Common myeloid progenitor, CD34-positive (primary cell): ENCODE measurements at places on chromosomes 7 and 10.

DNA sequence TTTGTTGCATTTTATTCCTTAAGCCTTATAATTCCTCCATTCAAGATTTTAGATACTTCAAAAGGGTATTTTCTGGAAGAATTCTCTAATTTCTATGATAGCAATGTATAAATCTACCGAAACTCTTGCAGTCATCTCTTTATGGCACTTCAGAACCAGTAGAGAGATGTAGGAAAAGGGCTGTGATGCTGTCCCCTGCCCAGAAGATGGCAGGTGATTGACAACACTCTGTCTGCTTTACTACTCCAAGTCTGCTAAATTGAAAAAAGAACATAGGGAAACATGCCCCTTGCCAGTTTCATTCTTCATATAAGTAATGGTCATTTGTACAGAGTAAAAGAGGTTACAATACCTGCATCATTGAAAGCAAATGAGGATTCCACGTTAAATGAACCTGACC, 5.1 kb downstream of the TCTN3 start:
- DNase-seq: peak; percentile 2

DNA sequence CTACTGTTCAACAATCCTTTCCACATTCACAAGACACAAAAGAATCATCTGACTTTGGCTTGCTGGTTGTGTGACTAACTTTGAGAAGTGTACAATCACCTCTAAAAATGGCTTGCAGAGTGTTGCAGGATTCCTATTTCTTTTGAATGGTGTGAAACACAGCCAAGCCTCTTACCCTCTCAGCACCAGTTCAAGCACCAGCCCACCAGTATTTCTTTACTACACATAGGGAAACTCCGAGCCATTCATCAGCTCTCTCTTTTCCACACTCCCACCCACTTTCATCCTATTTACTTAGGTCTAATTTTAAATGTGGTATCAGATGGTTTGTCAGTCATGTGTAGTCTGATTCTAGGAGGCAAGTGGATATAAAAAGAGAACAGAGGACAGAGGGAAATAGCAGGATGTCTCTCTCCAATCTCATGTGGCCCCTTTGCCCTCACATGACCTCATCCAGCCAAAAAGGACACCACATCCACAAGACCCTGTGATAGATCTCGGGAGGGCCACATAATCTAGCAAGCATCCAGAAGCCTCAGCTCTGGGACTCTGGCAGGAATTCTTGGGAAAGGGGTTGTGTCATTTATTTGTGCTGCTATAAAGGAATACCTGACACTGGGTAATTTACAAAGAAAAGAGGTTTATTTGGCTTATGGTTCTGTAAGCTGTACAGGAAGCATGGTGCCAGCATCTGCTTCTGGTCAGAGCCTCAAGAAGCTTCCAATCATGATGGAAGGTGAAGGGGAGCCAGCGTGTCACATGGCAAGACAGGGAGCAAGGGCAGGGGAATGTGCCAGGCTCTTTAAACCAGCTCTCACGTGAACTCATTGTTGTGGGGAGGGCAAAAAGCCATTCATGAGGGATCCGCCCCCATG, 66.8 kb upstream of the NEBL start:
- DNase-seq: no peak

DNA sequence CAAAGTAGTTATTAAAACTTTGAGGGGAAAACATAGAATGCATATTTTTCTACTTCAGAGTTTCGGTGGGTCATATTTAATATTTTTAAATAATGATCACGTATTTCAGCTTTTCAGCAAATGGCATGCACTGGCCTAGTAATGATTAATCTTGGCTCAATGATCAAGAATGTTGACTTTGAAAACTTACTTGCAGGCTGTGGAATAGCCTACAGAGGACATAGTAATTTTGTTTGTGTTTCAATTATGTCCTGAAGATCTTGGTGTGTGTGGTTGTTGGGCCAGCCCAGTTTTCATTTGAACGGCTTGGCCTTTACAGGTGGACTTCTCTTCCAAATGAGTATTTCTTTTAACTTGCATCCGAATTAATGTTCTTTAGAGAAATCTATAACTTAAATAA, 35.1 kb downstream of the ADD3 start:
- no peak for DNase-seq

DNA sequence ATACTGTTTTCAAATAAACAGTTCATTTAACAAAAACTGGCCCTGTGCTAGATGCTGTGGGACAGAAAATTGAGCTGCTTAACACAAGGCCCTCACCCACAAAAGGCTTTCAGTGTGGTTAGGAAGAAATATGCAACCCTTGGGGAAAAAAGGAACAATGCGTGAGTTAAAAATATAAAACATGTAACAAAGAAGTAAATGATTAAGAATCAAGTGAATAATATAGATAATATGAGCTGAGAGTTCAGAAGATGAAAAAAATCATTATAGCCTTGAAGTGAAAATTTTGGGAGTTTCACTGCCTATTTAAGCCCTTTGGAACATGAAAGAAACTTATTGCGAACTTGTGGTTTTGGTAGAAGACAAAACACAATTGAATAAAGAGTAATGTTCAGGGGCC, 495.4 kb downstream of the GFRA1 start:
- no peak for DNase-seq

GRCh38 chr10:107169516-107169915, 5.0 kb upstream of the SORCS1 start:
- no peak for DNase-seq

DNA sequence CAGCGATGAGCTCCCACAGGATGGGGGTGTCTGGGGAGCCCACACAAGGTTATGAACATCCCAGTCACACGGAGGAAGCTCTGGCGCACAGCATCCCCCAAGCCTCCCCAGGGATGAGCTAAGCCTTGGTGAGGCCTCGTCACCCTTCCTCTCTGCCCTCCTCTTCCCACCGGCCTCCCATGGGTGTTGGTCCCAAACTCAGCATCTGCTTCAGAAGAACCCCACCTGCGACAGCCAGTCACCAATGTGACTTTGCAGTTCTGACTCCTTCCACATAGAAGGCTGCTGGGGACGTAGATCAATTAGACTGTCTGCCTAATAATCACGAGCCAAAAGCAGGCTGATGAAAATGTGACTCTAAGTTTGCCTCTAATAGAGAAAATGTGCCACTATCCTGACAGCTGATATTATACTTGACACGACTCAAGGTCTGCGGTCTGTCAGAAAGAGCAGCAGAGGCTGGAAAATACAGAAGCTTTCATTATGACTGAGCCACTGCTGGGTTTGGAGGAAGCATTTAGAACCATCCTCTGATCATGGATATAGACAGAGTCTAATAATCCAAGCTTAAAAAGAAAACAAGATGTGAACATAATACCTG, 116.0 kb upstream of the PFKP start:
- no peak for DNase-seq

GRCh38 chr7:2130096-2130375, 102.7 kb downstream of the MAD1L1 start:
- no peak for DNase-seq

DNA sequence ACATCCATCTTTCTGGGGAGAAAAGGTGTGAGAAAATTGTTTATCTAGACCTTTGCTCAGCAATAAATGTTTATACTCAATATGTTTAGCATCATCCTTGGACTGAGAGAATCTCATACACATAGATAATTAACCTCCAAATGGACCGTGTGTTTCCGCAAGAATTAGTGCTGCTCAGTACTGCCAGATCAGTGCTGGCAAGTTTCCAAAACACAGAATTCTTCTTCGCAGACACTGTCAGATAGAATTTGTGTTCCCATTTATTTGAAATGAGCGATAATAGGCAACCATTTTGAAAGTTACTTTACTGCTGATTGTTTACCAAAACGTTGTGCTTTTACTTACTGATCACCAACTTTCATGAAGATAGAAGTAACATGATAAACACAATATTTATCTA, 33.7 kb downstream of the STAMBPL1 start:
- no peak for DNase-seq

DNA sequence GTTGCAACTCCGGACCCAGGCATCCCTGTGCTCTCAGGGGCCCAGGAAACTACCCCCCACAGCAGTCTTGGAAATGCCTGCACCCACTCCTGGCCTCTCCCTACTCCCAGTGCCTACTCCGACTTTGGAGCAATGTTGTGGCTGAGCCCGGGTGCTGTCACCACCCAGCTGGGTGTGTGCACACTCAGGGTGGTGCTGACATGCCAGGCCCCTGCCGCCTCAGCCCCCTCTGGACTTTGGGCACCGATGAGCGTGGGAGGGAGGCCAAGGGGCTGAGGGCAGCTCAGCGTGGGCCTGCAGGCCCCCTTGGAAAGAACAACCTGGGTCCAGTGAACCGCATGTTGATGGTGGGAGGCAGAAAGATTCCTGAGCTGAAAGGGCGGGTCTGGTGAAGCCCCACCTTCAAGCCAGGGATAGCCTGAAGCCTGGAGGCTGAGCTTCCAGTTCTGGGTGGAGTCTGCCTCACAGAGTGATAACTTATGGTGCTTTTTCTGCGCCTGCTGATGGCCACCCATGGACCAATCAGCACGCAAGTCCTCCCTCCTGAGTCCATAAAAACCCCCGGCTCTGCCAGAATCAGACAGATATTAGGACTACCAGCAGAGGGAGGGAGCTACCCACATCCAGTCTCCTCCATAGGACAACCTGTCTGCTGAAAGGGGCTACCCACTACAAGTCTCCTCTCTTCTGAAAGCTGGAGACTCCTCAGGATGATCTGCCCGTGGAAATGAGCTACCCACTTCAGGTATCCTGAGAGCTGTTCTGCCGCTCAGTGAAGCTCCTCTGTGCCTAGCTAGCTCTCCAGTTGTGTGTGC, 380.4 kb upstream of the SORCS1 start:
- no peak for DNase-seq

GRCh38 chr10:72088889-72089575, 681 bp upstream of the SPOCK2 start:
- no peak for DNase-seq

DNA sequence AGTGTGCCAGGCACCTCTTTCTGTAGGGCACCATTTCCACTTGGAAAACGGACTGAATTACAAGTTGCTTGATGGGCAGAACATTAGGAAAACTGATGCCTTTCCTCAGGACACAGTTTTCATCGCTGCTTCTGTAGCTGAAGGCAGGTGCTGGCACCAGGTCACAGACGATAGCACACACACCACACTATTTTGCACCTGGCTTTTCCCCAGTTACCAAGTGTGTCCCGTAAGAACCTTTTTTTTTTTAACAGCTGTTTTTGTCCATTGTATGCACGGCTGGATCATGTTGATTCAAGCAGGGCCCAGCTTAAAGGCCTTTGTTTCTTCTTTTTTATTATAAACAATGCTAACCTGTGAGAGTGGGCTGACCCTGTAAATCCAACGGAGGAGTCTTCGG, 1.3 kb upstream of the GET4 start:
- no peak for DNase-seq

DNA sequence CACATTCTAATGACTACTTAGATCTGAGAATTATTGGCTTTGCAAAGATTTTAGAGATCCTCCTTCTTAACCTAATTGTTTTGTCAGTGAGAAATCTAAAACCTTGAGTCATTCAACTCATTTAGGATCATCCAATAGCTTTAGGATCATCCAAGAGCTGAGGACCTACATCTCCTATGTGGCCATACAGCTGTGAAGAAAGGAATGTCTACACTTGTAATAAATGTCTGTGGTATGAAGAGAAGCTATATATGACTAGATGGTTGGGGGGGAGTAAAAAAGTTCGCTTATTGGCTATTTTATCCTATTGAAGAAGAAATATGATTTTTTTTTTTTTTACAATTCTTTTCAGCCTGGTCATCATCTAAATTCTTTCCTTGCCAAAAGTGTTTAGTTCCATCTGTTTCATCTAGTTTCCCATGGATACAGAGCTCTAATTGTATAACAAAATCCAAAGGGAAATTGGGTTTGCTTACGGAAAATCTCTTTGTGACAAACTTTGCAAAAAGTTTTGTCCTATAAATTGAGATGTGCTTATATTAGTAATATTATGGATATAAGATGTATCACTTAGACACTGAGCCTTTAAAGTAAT, 196.7 kb downstream of the PRKG1 start:
- DNase-seq: no peak

DNA sequence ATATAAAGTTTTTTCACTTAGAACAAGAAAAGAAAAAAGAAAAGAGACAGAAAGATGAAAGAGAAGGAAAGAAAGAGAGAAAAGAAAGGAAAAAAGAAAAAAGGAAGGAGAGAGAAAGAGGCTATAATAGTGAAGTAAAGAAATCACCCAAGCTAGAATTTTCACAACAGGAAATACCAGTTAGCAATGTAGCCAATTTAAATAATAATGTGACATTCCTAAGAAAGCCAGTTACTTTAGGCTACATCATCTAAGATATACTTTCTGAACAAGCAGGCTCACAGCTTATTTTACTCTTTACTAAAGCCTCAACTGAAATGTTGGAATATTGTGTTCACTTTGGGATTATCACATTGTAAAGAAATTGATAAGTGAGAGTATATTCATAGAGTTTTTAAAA, 53.6 kb downstream of the GPR37 start:
- DNase-seq: no peak

DNA sequence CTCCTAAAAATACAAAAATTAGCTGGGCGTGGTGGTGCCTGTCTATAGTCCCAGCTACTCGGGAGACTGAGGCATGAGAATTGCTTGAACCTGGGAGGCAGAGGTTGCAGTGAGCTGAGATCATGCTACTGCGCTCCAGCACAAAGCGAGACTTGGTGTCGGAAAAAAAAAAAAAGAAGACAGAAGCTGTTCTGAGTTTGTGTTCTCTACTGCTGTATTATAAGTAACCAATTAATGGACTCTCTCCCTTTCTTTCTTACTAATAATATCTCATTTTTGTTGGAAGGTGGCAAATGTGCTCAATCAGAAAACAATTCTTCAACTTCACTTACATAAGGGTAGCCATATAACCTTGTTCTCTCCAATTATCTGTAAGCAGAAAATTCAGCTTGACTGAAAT, 7.4 kb downstream of the NT5C3A start:
- DNase-seq: no peak

- no peak for DNase-seq
Measured at GRCh38 chr7:146022776-146023175, 93.8 kb upstream of the CNTNAP2 start.

- DNase-seq: no peak
Measured at GRCh38 chr7:33232632-33233145, 103.3 kb downstream of the BBS9 start.

- no peak for DNase-seq
Measured at GRCh38 chr10:59687657-59688056, 22.0 kb downstream of the SLC16A9 start.

DNA sequence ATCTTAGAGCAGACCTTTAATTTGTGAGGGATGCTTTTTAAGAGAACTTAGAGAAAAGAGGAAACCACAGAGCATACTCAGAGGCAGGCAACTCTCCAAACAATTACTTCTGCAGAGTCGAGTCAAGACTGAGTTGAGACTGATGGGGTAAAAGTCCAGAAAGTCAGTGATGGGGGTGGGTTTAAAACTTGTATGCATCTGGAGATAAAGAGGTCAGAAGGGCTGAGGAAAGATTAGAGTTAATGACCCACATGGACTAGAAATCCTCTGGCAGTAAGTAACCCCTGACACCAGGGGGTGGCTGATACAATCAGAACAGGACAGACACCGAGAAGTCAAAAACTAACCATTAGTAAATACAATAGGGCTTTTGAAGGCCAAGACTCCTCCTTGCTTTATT, 42.4 kb upstream of the SEPTIN7 start:
- peak; percentile 23 for DNase-seq

- DNase-seq: no peak
Measured at GRCh38 chr7:70143075-70144044, 545.1 kb downstream of the AUTS2 start.

GRCh38 chr7:3594901-3595300, 293.8 kb downstream of the SDK1 start:
- no peak for DNase-seq
